Stimulated activated CD8-positive, alpha-beta memory T cell treated with anti-CD3 and anti-CD28 coated beads, Interleukin-4, amount 100 ng/mL, for 1 hour (primary cell): ENCODE measurements at places on chromosomes 1 and 21.
A peak's percentile ranks its signal among the peaks of the same experiment; 100 is the strongest.

- DNase-seq: no peak
Observed at GRCh38 chr1:226920446-226920894, 19.6 kb upstream of the COQ8A start.

DNA sequence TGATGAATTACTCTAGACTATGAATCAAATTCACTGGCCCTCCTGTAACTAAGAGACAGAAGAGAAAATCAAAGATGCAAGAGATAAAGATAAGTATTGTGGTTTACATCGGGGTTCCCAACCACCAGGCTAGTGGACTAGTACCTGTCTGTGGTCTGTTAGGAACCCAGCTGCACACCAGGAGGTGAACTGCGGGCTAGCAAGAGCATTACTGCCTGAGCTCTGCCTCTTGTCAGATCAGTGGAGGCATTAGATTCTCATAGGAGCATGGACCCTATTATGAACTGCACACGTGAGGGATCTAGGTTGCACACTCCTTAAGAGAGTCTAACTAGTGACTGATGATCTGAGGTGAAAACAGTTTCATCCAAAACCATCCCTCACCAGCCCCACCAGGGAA is 58.9 kb upstream of the DUSP10 start:
- no peak for DNase-seq

DNA sequence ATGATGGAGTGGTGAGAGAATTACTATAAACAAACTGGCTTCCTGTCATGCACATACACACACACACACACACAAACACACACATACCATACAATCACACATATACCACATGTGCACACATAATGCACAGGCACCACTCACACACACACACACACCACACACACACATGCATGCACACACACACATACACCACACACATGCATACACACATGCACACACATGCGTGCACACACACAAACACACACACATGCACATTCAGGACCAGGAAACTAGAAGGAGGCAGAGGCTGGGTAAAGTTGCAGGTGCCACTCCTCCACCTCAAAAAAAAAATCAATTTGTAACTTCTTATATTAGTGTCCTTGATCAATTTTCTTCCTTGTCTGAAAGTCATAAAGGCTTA is 153.0 kb downstream of the ASTN1 start:
- no peak for DNase-seq

DNA sequence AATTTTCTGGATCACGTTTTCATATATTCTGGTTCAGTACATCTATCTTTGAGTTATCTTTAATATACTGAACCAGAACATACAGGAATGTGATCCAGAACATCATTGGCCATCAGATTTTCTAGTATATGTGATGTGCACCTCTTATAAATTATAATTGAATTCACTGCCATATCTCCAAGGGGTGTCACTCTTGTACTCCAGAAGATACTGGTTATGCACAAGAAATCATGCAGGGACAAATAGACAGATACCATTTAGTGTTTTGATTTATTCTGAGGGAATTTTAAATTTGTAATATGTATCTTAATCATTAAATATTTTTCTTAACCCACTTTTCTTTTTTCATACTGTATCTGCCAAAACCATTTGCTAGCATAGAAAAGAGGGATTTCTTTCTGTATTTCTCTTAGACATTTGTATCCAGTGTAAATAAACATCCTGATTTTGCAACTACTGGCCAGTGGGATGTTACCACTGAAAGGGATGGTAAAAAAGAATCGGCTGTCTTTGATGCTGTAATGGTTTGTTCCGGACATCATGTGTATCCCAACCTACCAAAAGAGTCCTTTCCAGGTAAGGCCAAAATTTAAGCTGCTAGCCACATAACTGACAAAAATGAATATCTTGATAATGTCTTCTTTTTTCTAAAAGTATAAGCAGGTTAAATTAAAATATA is 16.7 kb downstream of the FMO3 start:
- no peak for DNase-seq

DNA sequence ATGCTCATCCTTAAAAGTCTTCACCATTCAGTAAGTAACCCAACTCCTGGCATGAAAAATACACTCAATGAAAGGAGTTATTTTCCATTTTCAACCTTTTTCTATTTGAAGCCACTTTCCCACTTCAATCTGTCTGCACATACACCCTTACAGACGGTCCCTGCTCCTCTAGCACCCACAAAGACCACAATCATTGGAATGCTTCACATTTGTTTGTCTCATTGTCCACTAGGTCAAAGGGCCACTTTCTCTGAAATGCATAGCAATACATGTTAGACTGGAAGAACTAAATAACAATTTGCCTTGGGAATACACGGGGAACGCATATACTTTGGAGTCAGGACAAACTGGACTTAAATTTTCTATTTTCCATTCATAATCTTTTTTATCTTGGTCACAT is 487.1 kb upstream of the C1orf87 start:
- DNase-seq: no peak

DNA sequence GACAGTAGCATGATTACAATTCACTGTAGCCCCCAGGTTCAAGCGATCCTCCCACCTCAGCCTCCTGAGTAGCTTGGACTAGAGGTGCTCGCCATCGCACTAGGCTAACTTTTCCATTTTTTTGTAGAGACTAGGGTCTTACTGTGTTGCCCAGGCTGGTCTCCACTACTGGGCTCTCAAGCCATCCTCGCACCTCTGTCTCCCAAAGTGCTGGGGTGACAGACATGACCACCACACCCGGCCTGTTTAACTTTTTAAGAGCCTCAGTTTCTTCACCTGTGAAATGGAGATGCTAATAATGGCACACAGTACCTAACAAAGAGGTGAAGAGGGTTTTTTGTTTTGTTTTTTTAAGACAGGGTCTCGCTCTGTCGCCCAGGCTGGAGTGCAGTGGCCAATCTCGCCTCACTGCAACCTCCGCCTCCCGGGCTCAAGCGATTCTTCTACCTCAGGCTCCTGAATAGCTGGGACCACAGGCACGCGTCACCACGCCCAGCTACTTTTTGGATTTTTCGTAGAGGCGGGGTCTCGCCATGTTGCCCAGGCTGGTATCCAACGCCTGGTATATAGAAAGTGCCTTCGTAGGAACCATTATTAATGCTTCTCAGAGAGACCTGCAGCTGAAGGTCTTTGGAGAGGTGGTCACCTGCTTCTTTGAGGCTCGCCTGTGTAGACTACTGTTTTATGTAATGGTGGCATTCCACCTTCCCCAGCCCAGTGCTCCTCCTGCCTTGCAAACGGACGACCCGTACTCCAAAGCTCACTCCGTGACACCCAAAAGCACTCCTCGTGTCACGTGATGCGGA is 567 bp downstream of the PMVK start:
- DNase-seq: no peak

DNA sequence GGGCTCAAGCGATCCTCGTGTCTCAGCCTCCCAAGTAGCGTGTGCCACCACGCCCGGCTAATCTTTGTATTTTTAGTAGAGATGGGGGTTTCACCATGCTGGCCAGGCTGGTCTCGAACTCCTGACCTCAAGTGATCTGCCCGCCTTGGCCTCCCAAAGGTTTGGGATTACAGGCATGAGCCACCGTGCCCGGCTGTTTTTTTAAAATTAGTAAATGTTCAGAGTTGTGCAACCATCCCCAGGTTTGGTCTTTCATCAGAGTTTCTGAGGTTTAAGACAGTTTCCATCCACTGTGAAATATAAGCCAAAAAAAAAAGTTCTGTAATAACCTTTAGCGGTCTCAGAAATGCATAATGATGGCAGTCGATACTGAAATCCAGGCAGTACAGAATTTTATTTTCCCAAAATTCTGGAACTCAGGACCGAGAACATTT is 550 bp upstream of the SYT11 start:
- no peak for DNase-seq

DNA sequence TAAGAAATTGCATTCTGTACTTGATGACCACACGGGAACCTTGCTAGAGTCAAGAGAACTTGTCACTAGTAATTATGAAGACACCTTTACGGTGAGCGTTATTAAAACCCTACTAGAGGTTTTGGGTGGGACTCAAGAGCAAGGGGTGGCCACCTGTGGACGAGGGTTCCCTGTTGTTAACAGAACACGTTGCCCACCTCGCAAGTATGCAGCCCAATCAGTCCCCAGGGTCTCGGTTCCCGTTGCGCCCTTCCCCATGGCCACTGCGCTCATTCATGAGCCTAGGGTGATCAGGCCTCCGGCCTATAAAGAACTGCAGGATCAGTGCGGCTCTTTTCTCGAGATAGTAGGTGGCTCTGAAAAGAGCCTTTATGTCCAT is 30.2 kb upstream of the RNF187 start:
- no peak for DNase-seq

DNA sequence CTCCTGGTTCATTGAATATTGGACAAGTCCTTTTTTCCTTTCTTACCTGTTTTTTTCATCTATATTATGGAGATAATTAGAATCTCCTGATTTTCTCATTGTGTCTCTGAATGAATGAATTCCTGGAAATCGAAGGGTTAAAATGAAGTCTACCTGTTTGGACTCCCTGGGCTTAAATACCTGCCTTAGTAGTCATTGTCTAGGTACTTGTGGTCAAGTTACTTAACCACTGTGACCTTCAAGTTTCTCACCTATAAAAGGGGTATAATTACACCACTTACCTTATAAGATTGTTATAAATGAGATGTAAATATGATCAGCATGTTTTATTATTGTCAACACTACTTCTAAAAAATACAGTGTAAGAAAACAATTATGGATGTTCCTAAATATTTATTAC is 9.0 kb upstream of the TBX19 start:
- no peak for DNase-seq

GRCh38 chr21:36839735-36840134 is 126.7 kb downstream of the HLCS start:
- DNase-seq: no peak

DNA sequence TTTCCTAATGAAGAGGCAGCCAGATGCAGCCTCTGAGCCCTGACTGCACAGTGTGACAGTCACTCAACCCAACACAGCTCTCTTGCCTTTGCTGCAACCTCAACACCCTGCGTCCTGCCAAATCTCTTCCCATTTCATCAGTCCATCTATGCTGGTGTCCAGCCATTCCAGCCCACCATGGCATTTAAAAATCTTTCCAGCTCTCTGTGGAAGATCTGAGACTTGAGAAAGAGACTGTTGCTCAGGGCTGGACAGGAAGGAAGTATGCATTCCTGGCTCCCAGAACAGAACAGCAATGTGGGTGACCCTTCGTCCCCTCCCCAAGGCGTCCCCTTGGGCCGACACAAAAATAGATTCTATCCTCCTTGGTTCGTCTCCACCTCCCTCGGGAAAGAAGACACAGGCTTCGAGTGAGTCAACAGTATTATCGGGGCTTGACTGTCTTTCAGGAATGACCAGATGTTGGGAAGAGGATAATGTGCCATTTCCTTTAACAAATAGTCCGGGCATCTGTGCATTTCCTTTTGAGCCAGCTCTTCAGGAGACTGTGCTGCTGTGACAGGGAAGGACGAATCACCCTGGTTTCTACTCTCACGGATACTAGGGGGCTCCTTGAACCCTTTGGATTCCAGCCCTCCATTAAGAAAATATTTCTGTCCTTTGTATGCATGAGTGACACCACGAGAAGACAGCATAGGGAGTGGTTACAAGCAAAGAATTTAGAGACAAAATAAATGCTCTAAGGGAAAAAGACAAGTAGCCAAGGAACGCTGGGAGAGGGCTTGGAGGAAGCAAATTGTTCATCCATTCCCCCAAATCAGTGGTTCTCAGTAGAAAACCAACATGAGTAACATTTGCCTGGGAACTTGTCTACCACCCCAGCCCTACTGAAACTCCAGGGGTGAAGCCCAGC is 111.4 kb upstream of the CDC42BPA start:
- no peak for DNase-seq

- DNase-seq: no peak
Observed at GRCh38 chr1:199009447-199009846, 370.6 kb downstream of the PTPRC start.

GRCh38 chr1:207156095-207156494 is 52.1 kb downstream of the C4BPA start:
- no peak for DNase-seq

DNA sequence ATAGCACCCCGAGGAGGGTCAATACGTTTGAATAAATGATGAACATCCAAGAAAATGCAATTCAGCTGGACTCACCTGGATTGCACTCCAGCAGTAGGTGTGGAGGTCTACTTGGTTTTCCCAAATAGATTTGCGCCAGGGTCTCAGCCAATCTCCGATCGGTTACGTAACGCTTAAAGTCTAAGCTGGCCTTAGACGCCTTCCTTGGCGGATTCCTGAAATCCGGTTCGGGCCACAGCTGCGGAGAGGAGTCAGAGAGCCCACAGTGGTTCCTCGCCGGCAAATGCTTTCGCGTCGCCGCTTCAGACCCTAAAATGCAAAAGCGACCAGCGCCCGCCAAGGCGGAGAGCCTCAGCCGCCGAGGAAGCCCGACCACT is 322 bp downstream of the TFB2M start:
- no peak for DNase-seq

DNA sequence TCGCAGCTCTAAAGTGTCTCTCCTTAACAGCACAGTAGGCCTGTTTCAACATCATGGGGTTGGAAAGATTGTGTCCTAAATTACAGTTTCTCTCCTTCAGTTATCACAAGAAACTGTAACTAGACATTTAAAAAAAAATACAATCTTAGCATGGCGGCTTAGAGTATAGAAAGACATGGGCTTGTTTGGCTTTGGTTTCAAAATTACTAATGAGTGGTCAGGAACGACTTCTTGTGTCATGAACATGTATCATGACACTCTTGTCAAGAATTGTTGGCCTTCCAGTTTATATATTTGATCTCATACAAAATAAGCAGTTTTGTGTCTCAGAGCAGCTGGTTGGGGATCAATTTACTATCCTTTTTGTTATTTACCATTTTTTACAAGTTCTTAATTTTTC is 2.1 kb downstream of the GJA8 start:
- DNase-seq: no peak

DNA sequence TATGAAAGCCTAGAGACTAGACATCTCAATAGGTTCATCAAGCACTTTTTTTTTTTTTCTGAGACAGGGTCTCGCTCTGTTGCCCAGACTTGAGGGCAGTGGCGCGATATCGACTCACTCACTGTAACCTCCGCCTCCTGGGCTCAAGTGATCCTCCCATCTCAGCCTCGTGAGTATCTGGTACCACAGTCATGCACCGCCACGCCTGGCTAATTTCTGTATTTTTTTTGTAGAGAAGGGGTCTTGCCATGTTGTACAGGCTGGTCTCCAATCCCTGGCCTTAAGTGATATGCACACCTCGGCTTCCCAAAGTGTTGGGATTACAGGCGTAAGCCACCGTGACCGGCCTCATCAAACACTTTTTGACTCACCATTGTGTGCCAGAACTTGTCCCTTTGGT is 613 bp upstream of the GPATCH4 start:
- no peak for DNase-seq

- no peak for DNase-seq
Observed at GRCh38 chr21:34017039-34017961, 56.1 kb upstream of the MRPS6 start.

- DNase-seq: peak; percentile 97
Observed at GRCh38 chr1:203290261-203291089, 14.8 kb upstream of the BTG2 start.
